ENCODE measurements at places on chromosomes 1 and 21.

DNA sequence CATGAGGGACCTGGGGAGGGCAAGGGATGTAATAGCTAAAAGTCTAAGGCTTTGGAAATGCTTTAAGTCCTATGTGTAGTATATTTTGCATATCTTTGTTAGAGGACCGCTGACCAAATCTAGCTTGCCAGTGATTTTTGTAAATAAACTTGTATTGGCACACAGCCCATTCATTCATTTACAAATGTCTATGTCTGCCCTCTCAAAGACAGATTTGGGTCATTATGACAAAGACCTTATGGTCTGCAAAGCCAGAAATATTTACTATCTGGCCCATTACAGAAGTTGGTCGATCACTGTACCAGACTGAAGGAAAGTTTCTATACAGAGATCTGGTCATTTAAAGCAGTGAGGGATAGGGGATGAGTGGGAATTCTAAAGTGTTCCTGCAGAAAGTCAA is 120.1 kb upstream of the RAVER2 start:
- H3K27me3 ChIP-seq = no peaks in the 10 kb centered on the region
- no peak overlapping the region for H3K27ac ChIP-seq
- H3K4me1 ChIP-seq = peaks cover 24% of the 10 kb centered on the region
- no peak for DNase-seq
- H3K36me3 ChIP-seq = no peaks in the 10 kb centered on the region
- H3K4me3 ChIP-seq = no peak overlapping the region

DNA sequence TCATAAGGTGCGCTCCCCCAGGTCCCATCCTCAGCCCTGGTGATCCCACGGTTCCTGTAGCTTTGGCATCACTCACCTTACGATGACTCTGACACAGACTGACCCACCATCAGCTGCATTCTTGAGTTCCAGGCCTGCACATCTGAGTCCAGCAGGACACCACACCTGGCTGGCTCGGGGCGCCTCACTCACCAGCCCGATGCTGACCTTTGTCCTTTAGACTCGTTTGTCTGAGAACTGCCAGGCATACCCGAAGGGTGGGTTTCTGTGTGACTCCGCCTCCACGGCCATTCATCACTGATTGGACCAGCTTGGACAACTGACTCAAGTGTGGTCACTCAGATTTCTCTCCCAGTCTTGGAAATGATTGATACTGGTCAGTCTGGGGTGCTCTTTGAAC is 129.4 kb upstream of the CSF3R start:
- no peak for DNase-seq
- H3K36me3 ChIP-seq = no peaks in the 10 kb centered on the region
- H3K4me1 ChIP-seq = no peaks in the 10 kb centered on the region
- no peak overlapping the region for H3K27ac ChIP-seq
- no peaks in the 10 kb centered on the region for H3K27me3 ChIP-seq

- no peaks in the 10 kb centered on the region for H3K4me1 ChIP-seq
- DNase-seq = no peak
- no peak overlapping the region for H3K4me3 ChIP-seq
- no peaks in the 10 kb centered on the region for H3K27me3 ChIP-seq
- no peaks in the 10 kb centered on the region for H3K36me3 ChIP-seq
- H3K27ac ChIP-seq = no peak overlapping the region
Observed at GRCh38 chr21:32207406-32207716, 71.5 kb downstream of the MIS18A start.

DNA sequence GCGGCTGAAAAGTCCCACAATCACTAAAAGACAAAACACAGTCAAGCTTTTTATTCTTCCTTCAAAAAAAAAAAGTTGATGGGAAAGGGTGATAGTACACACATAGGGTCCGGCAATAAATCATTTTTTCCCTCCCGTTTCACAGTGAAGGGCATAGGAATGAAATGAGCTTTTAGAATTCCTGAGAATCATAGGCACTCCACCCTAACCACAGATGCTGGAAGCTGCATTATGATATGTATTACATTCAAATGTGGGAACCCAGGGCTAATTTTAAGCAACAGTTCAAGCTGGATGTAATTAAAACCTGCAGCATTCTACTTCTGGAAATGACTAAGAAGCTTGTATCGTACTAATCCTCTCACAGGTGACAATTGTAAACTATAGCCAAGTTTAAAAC is 75.7 kb upstream of the KCNJ15 start:
- no peak for DNase-seq
- no peaks in the 10 kb centered on the region for H3K36me3 ChIP-seq
- H3K4me1 ChIP-seq = no peaks in the 10 kb centered on the region
- H3K27ac ChIP-seq = no peak overlapping the region
- H3K4me3 ChIP-seq = no peak overlapping the region
- no peaks in the 10 kb centered on the region for H3K27me3 ChIP-seq

DNA sequence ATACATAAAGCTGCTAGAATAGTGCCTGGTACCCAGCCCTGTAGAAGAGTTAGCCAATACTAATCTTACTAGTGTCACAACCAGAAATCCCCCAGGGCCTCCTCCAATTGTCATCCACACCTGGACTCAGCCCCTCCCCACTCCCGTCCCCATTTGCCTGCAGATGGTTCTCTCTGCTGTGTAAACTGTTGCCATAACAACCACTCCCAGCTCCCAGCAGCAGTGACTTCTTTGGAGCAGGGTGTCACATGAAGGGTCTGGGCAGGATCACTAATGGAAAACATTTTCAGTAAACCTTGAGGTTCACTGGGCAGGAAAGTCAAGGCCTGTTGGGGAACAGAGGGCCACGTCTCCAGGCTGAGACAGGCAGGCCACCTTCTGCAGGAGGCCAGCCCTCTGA is 126.0 kb upstream of the IPO9 start:
- H3K4me1 ChIP-seq = peaks cover 21% of the 10 kb centered on the region
- peak overlapping the region; percentile 83 for H3K27ac ChIP-seq
- H3K27me3 ChIP-seq = no peaks in the 10 kb centered on the region
- no peak overlapping the region for H3K4me3 ChIP-seq

DNA sequence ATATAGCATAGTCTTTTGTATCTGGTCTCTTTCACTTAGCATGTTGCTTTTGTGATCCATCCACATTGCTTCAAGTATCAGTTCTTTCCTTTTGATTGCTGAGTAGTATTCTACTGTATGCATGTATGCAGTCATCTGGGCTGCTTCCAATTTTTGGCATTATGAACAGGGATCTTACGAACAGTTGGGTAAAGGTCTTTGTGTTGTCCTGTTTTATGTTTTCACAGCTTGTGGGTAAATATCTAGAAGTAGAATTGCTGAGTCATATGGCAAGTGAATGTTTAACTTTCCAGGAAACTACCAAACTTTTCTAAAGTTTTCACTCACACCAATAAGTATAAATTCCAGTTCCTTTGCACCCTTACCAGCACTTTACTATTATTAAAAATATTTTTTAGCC is 60.9 kb downstream of the LHX4 start:
- peaks cover 4% of the 10 kb centered on the region for H3K36me3 ChIP-seq
- H3K27ac ChIP-seq = no peak overlapping the region
- H3K4me3 ChIP-seq = no peak overlapping the region
- no peaks in the 10 kb centered on the region for H3K27me3 ChIP-seq

DNA sequence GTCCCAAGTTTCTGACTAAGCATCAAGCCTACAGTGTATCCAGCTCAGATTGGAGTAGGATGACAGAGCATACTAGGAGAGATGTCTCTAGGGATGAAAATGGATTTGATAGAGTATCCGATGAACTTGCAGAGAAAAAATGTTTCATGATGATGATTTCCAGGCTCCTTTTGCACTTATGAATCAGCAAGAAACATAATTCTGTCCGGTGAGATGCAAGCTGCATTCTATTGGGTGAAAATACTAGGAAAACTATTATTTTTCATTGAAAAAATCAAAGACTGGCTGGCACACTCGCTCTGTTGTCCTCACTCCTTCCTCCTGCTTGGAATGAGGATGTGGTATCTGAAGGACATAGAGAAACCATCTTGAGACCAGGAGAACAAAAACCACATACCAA is 35.4 kb upstream of the RAB3GAP2 start:
- H3K27me3 ChIP-seq = no peaks in the 10 kb centered on the region
- no peak overlapping the region for H3K4me3 ChIP-seq
- DNase-seq = no peak
- H3K4me1 ChIP-seq = no peaks in the 10 kb centered on the region
- H3K27ac ChIP-seq = no peak overlapping the region

GRCh38 chr1:21539933-21540332 is 30.7 kb downstream of the ALPL start:
- H3K4me3 ChIP-seq = no peak overlapping the region
- no peak for DNase-seq
- H3K36me3 ChIP-seq = no peaks in the 10 kb centered on the region
- no peak overlapping the region for H3K27ac ChIP-seq
- peaks cover 4% of the 10 kb centered on the region for H3K4me1 ChIP-seq

DNA sequence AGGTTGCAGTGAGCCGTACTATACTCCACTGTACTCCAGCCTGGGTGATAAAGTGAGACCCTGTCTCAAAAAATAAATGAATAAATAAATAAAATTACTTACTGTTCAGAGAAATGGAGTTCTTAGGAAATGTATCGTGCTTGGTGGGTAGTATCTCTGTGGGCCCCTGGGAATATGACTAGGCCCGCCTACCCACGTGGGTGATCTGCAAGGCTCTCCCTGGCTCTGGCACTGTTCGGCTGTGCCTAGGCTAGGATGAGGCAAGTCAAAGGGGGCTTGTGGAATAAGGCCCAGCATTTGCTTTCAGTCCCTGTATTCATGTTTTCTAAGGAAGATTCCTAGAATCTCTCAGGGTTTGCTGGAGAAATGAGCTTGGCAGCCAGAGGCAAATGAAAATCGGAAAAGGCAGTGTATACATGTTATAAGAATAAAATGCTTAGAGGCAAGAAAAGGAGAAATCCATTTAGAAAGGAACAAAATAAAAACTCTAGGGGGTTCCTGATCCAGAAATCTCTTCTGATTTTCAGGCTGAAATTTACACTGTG is 4.5 kb upstream of the CSRP1 start:
- no peak overlapping the region for H3K4me3 ChIP-seq
- peak overlapping the region; percentile 78 for H3K27ac ChIP-seq
- no peak for DNase-seq
- H3K36me3 ChIP-seq = no peaks in the 10 kb centered on the region

GRCh38 chr1:61519631-61520030 is 205.3 kb downstream of the TM2D1 start:
- no peaks in the 10 kb centered on the region for H3K4me1 ChIP-seq
- no peak overlapping the region for H3K27ac ChIP-seq
- no peak for DNase-seq
- H3K36me3 ChIP-seq = no peaks in the 10 kb centered on the region

DNA sequence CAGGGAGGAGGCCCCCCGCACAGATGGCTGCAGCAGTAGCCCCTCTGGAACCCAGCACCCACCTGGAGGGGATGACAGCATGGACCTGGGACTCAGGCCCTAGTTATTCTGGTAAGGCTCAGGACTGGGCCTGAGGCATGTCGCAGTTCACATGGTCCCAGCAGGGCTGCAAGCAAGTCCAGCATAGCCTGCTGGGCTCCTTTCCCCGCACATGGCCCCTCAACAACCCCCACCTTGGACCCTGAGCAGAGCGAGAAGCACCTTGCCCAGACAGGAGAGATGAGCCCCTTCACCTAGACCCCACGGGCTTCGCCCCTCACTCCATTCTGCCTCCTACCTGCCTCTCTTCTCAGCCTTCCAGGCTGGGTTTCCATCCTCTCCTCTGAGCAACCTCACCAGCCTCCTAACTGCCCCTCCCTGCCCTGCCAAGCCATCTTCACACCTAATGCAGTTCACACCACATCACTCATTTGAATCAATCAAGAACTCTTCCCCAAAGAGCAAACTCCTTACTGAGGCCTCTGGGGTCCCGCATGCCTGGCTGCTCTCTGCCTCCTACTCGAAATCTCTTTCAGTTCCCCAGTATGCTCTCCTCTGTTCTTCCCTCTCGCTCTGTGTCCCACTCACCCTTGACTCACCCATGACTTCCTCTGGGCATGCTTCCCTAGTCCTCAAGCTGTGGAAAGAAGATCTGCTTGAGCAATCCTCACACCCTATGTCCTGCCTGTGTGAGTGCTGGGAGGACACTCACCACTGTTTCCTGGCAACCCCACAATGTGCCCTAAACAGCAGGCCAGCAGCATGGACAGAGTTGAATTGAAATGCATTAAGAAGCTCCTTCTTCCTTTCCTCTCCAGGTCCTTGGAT is 9.4 kb upstream of the THEMIS2 start:
- no peak for DNase-seq
- H3K36me3 ChIP-seq = no peaks in the 10 kb centered on the region
- H3K4me3 ChIP-seq = no peak overlapping the region
- H3K27ac ChIP-seq = no peak overlapping the region
- peaks cover 13% of the 10 kb centered on the region for H3K4me1 ChIP-seq
- no peaks in the 10 kb centered on the region for H3K27me3 ChIP-seq

GRCh38 chr1:208177656-208178055 is 66.5 kb downstream of the PLXNA2 start:
- no peak for DNase-seq
- no peaks in the 10 kb centered on the region for H3K36me3 ChIP-seq
- no peak overlapping the region for H3K27ac ChIP-seq
- H3K27me3 ChIP-seq = no peaks in the 10 kb centered on the region
- H3K4me1 ChIP-seq = peaks cover 13% of the 10 kb centered on the region
- H3K4me3 ChIP-seq = no peak overlapping the region

- DNase-seq = no peak
- no peak overlapping the region for H3K4me3 ChIP-seq
- no peaks in the 10 kb centered on the region for H3K27me3 ChIP-seq
- no peak overlapping the region for H3K27ac ChIP-seq
Observed at GRCh38 chr1:18249631-18250030, 142.0 kb downstream of the IGSF21 start.

DNA sequence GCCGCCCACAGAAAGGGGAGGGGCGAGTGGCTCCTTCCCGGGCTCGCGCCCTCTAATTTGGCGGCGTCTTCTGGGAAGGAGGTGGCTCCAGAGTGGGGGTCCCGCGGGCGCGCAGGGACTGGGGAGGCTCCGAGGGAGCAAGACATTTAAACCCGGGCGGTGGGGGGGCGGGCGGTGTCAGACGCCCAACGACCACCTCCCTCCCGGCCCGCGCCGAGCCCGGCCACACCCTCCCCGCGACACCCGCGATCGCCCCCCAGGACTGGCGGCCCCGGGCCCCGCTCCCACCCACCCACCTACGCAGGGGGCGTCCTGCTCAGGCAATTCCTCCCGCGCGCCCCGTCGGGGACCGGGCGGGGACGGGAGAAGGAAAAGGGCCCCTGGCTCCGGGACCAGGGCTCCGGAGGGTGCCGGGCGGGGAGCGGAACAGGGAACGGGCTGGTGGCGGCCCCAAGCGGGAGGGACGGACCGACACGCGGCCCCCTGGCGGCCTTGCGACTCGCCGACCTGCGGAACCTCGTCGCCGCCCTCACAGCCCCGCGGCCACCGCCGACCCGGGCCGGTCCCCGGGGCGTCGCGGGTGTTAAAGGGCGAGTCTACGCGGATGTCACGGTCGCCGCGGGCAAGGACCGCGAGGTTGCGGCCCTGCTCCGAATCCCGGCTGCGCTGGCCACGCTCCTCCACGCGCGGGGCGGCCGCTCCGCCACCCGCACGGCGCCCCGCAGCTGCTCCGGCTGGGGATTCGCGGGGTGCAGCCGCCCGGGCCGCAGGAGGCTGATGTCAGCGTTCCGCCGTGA is 94.0 kb upstream of the FMN2 start:
- peaks cover 9% of the 10 kb centered on the region for H3K4me1 ChIP-seq
- H3K27me3 ChIP-seq = peaks cover 8% of the 10 kb centered on the region
- no peak for DNase-seq
- no peak overlapping the region for H3K4me3 ChIP-seq

Measured in vagina (tissue), 2 donors.